DMS53 (cell line): ENCODE measurements at places on chromosomes 4 and X.

GRCh38 chrX:130874751-130875150 lies 28.3 kb downstream of the ENOX2 start:
- no peak for DNase-seq

GRCh38 chrX:108309144-108309543 lies 129.1 kb downstream of the COL4A6 start:
- DNase-seq, result no peak

DNA sequence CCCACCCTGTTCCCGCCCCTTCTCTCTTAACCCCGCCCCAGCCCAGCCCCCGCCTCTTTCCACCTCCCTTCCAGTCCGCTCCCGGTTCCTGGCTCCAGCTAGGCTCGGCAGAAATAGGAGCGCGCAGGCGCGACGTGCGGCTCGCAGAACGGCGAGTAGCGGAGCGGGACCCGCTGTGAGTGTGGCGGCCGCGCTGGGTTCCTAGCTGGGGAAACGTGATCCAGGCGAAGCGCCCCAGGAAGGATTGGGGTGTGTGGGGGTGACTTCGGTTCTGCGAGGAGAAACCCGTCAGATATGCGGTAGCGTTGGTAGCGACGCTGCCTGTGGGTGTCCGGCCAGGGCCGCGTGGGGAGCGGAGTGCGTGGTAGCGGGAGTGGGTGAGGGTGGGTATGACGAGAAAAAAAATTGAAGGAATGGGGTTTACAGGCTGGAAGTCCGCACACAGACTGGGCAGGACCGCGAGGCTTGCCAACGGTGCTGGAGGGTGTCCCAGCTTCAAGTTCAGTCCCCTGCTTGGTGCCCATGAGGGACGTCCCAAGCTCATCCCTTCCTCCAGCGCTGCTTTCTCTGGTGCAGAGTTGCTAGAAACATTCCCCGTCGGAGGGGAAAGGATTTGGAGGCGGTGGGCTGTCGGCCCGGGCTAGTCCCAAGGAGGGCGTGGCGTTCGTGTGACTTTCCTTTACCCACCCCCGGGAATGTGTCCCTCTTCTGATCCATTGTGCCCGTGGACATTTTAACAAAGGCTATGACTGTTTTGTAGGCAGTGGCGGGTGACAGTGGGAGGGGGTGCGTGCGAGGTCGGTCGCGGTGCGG lies at the start of gene PRRG1:
Gene PRRG1 (plus strand): TSS at position 144 of the 813 bp plus-strand sequence. CDS start 56,886 bp downstream, outside the sequence.
- DNase-seq, result peak; percentile 92

GRCh38 chr4:74206088-74206825 lies 48.3 kb downstream of the MTHFD2L start:
- no peak for DNase-seq

DNA sequence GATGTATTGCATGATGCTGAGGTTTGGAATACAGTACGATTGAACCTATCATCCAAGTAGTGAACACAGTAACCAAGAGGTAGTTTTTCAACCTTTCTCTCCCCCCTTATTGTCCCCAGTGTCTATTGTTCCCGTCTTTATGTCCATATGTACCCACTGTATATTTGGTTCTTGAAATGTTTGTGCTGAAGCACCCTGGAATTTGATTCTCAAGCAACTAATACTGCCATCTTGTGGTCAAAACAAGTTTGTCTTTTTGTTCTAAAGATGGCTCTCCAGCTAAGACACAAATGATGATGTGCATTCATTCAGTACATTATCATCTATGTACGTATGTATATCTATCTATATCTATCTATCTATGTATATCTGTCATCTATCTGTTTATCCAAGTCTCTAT lies 33.5 kb upstream of the DCX start:
- DNase-seq, result peak; percentile 78

DNA sequence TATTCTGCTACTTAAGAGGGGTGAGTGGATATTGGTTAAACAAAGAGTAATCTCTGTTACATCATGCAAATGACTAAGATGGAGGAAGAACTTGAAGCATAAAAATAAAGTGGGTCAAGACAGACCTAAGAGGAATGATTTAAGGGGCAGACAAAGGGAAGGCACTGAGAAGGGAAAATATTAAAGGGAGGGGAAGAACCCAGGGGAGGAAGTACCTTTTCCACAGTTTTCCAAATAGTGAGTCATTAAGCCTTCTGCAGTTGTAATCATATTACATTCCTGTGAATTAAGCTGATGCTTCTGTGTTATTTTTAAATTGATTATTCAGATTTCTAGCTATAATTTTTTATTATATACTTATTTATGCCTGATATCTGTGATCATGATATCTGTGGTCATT lies 253.3 kb downstream of the CENPC start:
- no peak for DNase-seq

GRCh38 chr4:6380746-6381410 lies 91.5 kb downstream of the PPP2R2C start:
- no peak for DNase-seq

DNA sequence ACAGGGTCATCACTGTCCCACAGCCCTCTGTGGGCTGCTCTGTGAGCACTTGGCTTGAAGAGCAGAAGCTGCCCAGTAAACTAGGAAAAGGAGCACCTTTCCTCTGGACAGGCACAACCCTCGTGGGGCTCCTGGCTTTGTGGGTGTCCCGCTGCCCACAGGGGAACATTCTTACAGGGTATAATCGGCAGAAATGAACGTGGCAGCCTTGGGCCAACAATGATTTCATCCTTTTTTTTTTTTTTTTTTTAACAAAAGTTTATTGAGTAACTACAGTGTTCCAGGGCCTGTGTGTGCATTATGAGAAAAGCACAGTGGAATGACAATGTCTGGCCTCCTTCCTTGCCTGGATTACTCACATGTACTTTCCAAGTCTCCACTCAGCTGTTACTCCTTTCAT lies 197.2 kb downstream of the PDGFC start:
- no peak for DNase-seq

DNA sequence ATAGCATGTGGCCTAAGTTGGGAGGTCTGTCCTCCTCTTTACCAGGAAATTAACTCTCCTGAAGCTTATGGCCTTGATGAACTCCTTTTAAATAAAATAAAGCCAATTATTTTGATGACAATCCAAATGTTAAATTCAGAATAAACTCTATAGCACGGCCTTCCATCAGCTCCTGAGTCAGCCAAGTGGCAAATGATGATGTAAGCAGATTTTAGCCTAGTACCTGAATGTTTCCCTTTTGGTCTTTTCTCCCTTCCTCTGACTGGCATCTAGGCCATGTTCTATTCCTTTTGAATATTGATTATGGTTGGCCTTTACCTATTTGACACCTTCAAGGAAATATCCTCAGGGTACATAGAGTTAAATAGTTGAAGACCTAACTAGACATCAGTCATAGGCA lies 76.2 kb downstream of the PARM1 start:
- DNase-seq, result no peak

GRCh38 chr4:13523591-13524503 lies 20.5 kb downstream of the NKX3-2 start:
- peak; percentile 29 for DNase-seq

DNA sequence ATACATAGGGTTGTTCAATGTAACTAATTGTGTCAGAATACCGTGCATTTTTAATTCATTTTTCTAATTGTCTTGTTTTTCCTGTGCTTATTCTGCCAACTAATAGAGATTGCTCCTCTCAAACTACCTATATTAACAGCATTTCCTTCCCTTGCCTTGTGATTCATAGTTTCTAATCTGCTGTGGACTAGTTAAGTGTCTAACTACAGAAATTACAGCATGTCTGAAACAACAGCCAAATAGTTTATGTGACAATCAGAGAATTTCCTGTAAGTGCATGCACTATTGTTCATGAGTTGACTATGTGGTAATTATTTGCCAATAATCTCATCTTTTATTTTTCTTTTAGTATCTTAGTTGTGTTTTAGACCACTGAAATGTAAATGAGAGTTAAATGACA lies 4.1 kb upstream of the SEC24B start:
- no peak for DNase-seq

DNA sequence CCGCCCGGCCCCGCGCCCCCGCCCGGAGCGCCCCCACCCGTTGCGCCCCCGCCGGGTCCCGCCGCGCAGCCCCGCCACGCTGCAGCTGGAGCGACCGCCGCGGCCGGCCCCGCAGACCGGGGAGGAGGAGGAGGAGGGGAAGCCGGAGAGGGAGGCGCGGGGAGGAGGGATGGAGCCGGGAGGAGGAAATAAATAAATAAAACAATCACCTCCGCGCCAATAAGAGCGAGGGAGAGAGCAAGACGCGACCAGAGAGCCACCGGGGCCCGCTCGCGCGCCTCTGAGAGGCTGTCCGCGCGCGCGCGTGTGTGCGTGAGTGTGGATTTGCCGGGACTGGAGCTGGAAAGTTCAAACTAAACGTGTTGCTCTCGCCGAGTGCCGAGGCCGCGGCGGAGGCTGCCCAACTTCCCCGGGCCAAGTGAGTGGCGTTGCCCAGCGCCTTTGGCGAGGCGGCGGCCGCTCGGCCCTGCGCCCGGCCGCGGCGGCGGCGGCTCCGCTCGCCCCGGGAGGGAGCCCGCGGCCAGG lies 2184.4 kb upstream of the TENM3 start:
- peak; percentile 50 for DNase-seq

GRCh38 chr4:135319685-135320084 lies 1118.1 kb upstream of the PABPC4L start:
- peak; percentile 25 for DNase-seq

DNA sequence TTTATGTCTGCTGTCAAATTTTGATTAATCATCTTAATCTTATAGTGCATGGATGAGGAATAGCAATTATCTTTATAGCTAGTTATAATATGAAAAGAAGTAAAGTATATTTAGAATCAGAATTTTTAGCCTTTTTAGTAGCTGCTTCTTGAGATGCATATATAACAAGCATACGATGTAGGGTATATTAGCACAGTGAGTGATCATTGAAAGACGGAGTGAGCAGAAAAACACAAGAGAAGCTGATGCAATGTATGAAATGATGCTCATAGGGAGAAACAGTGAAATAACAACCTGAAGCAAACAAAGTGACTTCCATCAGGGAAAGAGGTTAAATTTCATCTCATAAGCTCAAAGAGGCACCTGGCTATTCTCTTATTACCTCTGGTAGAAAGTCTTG lies 77.0 kb downstream of the GLRA3 start:
- DNase-seq, result no peak

DNA sequence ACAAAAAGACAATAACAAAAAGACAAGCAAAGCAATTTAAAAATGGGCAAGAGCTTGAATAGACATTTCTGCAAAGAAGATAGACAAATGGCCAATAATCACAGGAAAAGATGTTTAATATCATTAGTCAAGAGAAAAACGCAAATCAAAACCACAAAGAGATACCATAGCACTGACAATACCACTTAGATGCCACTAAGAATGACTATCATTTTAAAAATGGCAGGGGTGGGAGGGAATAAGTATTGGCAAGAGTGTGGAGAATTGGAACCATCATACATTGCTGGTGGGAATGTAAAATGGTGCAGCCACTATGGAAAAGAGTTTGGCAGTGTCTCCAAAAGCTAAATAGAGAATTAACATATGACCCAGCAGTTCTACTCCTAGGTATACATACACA lies 15.1 kb upstream of the EXOC1 start:
- no peak for DNase-seq

- no peak for DNase-seq
These were observed 126.5 kb downstream of the GASK1B start for GRCh38 chr4:158046345-158046744.

DNA sequence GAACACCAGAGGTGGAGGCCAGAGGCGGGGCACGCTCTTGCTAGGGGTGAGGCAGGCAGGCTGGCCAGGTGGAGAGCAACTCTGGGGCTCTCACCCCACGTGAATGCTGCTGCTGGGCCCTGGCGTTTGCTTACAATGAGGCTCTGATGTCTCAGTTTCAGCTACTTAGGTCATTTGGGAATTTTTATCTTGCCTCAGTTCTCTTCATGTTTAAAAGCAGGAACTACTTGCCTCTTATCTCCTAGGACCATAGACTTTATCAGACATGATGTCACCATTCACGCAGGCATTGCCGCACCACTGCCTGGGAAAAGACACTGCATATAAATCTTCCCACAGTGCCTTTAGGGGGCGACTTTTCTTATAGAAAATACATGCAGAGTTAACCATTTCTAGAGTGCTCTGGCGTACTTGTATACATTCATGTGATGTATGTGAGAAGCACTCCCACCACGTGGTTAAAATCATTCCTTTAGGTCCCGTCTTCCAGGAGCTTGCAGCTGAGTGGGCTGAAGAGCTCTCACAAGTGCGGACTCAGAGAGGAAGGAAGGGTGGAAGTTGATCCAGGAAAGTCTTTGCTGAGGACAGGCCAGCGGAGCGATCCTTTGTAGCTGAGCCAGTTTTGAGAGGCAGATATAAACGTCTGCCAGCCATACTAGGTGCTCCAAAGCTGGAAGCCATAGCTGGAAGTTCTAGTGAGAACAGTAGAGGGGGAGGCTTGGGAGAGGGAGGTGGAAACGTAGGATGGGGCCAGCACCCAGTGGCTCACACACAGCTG lies 84.3 kb upstream of the CLDN34 start:
- no peak for DNase-seq

- no peak for DNase-seq
These were observed 17.0 kb upstream of the TAPT1 start for GRCh38 chr4:16243285-16243684.

DNA sequence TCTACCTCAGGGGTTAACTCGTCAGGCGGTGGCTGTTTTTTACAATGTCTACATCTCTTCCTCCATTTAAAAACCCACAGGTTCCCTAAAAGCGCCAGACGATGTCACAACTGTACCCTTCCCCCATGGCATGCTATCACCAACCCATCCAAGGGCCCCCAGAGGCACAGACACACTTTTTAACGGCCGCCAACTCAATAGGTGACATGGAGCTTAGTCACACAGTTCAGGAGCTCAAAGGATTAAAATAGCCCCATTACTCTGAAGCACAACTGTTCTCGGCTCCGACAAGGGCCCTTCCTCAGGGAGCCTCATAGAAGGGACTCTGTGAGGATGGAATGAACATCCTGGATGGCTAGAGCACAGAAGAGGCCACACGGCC lies 12.4 kb downstream of the SH3KBP1 start:
- DNase-seq, result no peak

- DNase-seq, result peak; percentile 65
These were observed 227.5 kb upstream of the STK26 start for GRCh38 chrX:131795442-131796229.

GRCh38 chrX:132483951-132484350 lies 4.9 kb downstream of the MBNL3 start:
- DNase-seq, result no peak

GRCh38 chr4:46270986-46271596 lies 118.8 kb downstream of the GABRA2 start:
- peak; percentile 80 for DNase-seq

GRCh38 chr4:116847616-116848015 lies 237.8 kb downstream of the TRAM1L1 start:
- DNase-seq, result no peak

- peak; percentile 9 for DNase-seq
These were observed 64.5 kb downstream of the CDS1 start for GRCh38 chr4:84647312-84647884.

GRCh38 chrX:45773572-45773971 lies 572.9 kb upstream of the DIPK2B start:
- DNase-seq, result no peak

- peak; percentile 46 for DNase-seq
These were observed 266.1 kb downstream of the GRIA3 start for GRCh38 chrX:123450222-123450621.

DNA sequence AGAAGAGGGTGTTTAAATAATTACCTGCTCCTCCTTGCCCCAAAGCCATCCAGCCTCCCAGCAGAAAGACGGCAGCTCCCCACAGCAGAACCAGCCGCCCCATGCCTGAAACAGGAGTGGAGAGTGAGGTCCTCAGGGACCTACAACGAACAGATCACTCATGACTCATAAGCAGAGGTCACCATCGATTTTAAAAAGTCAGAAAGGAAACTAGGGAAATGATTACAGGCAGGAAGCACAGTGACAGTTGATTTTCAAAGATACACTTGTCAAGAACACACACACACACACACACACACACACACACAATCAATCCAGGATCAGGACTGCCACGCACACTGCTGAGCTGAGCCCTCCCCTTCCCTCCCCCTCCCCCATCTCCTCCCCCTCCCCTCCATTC lies at the start of gene CRLF2:
Gene CRLF2 (minus strand): TSS at position 118 of the 400 bp plus-strand sequence. CDS start 15 bp downstream, at position 103.
- no peak for DNase-seq
